GM12878 (cell line): ENCODE measurements at places on chromosomes 6 and 20. TPM values are rescaled to one million over a fixed set of nuclear protein-coding genes. Genes with fewer than 3 reads are reported as not detected.

GRCh38 chr20:64101731-64102621, 5.4 kb downstream of the NPBWR2 start:
- no peak for DNase-seq

DNA sequence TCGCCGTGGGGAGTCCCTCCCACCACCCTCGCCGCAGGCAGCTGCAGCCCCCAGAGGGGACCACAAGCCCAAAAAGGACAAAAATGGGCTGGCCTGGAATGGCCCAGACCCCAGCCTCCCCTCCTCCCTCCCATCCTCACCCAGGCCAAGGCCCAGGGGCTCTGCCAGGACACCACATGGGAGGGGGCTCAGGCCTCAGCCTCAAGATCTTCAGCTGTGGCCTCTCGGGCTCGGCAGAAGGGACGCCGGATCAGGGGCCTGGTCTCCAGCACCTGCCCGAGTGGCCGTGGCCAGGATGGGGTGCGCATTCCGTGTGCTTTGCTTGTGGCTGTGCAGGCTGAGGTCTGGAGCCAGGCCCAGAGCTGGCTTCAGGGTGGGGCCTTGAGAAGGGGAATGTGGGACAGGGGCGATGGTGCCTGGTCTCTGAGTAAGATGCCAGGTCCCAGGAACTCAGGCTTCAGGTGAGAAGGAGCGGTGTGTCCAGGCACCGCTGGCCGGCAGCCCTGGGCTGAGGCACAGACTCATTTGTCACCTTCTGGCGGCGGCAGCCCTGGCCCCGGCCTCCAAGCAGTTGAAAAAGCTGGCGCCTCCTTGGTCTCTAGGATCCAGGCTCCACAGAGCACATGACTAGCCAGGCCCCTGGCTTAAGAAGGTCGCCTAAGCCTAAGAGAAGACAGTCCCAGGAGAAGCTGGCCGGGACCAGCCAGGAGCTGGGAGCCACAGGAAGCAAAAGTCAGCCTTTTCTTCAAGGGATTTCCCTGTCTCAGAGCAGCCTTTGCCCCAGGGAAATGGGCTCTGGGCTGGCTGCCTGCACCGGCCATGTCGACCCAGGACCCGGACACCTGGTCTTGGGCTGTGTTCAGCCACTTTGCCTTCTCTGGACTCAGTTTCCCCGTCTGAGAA, 35.2 kb upstream of the MRGBP start:
- DNase-seq: no peak

DNA sequence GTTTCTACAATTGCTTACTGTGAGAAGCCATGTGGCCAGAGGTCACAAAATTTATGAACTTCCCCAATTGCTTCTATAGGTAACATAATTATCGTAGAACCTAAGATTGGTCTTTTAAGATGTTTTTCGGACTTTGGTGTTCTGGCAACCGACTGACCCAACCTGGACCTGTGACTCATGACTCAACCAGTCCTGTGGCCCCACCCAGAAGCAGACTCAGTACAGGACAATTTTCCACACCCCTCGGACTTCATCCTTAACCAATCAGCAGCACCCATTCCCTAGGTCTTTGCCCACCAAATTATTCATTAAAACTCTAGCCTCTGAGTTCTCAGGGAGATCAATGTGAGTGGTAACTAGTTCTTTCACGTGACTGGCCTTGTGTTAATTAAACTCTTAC, 26.4 kb upstream of the AKAP12 start:
- DNase-seq: no peak

- no peak for DNase-seq
Measured at GRCh38 chr20:50724851-50725723, 6.3 kb upstream of the PARD6B start.

GRCh38 chr6:164195942-164196281, 781.4 kb downstream of the QKI start:
- no peak for DNase-seq

GRCh38 chr6:6971369-6971768, 136.4 kb upstream of the RREB1 start:
- no peak for DNase-seq

DNA sequence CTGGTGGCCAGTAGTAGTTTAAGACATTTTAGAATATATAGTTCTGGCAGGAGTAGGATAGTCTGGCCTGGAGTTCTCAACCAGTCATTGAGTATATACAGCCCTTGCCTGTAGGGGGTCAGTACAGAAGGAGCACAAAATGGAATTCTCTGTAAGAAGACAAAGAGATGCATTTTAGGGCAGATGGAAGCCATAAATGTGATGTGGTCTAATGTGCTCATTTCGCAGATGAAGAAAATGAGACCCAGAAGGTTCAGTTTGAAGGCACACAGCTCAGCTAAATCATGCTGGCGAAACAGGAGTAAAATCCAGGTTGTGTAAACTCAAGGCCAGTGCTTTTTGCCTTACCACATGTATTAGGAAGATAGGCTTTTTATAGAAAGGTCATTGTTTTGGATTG, 29.6 kb downstream of the QKI start:
- no peak for DNase-seq

- DNase-seq: no peak
Measured at GRCh38 chr6:163180874-163181541, 233.5 kb upstream of the QKI start.

DNA sequence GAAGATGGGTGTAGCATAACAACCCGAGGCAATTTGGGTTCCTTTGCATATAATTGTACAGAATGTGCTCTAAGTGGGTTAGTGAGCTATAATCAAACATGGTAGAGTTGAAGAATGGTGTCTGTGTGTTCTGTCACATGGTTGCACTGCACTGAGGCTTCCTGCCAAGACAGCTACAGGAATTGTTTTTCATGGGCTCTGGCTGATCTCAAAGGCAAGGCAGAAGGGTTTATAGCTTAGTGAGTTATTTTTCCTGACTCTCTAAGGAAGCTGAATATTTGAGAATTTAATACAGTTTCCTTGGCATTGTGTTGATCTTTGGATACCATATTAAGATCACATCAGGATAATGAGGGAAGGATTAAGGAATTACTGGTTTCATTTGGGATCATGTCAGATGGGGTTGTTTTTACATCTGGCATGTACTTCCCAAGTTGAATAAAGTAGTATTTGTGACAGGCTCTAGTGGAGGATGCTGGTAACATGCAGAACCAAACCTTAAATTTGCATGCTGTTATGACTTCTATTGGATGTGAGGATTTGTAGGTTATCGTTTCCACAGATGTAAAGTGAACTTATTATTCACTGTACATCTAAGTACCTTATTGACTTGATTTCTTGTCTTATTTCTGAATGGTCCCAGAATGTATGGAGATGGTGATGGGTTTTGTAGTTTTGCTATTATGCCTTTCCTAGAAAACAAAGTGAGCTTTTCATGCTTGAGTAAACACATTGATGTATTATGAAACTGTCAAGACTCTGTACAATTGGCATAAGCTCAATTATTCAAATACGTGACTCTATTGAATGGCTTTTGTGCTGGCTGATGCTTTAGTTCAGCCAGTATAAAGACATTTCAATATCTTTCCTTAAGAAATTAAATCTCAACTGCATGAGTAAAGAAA, 43.3 kb downstream of the LRRC1 start:
- DNase-seq: no peak

DNA sequence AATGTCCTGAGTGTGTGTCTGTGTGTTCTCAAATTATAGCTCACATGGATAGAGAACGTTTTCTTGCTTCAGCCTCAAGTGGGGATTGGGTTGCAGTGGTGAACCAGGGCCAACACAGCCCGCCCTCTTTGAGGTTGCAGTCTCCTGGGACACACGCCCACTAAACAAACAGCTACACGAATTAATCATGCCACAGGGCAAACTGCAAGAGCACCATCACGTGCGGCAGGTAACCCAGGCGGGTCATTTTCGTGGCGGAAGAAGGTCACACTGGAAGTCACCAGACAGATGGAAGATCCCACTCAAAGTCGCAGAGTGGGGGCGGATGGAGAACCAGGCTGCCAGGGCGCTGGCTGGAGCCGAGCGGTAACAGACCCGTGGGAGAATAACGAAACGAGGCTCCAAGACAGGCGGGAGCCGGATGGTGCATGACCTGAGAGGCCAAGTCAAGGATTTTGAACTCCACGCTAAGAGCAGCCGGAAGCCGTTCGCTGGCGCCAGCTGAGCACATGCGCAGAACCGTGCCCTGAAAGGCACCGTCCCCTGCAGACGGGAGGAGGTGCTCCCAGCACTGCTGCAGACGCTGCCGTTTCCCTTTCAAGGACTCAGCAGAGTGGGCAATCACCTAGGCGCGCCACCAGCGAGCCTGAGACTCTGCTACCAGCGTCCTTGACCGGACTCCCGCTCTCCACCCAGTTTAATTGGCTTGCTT, 10.7 kb downstream of the DLL1 start:
- DNase-seq: no peak

DNA sequence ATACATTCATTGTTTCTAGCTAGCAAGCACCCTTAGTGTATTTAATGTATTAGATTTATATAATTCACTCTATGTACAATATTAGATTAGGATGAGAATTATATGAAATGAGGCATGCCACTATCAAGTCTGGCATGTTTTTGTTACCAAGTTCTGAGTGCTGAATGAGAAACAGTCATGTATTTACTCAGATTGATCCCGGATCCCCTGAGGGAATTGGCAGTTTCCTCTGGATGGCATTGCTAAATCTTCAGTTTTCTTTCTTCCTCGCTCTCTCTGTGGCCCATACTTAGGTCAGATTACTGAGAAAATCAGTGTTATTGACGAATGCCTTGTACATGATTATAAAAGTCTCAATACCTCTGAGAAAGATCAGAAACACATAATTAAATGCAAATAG, 66.6 kb downstream of the CDKAL1 start:
- DNase-seq: no peak

DNA sequence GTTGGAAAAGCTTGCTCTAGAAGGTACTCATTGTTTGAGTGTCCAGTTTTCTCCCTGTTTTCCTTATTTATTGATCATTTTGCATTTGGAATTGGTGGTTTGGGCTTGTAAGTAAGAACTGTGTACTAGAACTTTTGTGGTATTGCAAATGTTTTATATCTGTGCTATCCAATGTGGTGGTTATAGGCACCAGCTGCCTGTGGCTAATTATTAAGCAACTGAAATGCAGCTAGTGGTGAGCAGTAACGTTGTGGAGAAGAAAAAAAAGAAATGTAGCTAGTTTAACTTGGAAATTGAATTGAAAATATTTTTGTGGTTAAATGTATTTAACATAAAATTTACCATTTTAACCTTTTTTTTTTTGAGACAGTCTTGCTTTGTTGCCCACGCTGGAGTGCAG, 50.7 kb upstream of the MAPK13 start:
- DNase-seq: no peak

DNA sequence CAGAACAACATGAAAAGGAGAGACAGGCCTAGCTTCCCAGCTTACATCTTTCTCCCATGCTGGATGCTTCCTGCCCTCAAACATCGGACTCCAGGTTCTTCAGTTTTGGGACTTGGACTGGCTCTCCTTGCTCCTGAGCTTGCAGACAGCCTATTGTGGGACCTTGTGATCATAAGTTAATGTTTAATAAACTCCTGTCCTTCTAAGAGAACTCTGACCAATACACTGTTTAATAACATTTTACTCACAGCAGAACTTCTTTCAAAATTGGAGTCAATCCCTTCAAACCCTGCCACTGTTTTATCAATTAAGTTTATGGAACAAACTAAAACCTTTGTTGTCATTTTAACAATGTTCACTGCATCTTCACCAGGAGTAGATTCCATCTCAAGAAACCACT, 111.4 kb downstream of the PREP start:
- DNase-seq: no peak

- no peak for DNase-seq
Measured at GRCh38 chr20:20608641-20609040, 103.8 kb downstream of the RALGAPA2 start.

DNA sequence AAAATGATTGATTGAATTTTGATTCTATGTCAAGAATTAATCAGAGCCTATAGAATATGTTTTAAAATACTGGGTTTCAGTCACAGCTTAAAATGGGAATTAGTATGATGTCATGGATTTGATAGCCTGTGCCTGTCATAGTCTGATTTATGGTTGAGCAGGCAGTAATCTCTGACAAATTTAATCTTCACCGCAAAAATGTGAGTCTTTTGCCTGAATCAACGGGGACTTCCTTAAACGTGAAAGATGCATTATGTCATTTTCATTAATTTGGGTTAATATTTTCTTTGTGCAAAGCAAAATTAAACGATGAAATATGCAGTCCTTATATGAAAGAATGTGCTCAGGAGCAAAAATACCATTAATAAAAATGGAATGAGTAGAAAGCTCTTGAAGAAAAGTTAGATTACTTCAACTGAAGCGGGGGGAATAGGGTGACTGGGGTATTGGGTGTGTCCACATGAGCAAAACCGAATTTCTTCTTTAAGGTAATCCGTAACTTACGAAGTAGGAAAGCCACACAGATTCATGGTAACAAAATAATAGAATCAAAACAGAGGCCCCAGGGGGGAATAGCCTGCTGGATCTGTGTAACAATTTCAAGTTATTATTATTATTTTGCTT, 339.6 kb upstream of the NOX3 start:
- no peak for DNase-seq

- DNase-seq: no peak
Measured at GRCh38 chr20:14342918-14343317, 5.5 kb upstream of the FLRT3 start.

DNA sequence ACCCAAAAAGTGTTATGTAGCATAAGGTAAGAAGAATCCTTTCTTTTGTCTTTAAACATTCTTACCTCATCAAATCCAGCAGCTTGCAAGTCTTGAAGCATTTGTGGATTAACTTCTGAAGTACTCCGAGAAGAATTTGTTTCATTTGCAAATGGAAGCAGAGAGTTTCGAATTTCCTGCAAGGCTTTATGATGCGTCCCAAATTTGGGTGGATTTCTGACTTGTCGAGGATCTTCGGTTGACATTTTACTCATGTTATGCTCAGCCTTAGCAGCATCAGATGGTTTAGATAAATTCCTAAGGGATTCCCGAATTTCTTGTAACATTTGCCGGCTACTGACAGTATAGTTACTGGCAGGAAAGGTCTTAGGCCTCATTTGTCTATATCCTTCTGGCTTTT, 16.2 kb downstream of the LATS1 start:
- no peak for DNase-seq

- no peak for DNase-seq
Measured at GRCh38 chr20:17518339-17519052, 12.7 kb downstream of the BFSP1 start.

GRCh38 chr20:5056801-5057599, 55.7 kb upstream of the SLC23A2 start:
- DNase-seq: peak; percentile 38

- no peak for DNase-seq
Measured at GRCh38 chr6:3433005-3433404, 23.8 kb downstream of the SLC22A23 start.

- DNase-seq: no peak
Measured at GRCh38 chr20:1619861-1620444, at the start of gene SIRPB1. SIRPB1 (minus strand) TSS chr20:1620009; CDS start chr20:1619944, 65 bp downstream.

- no peak for DNase-seq
Measured at GRCh38 chr6:57242505-57242904, 20.4 kb upstream of the RAB23 start.

- DNase-seq: no peak
Measured at GRCh38 chr6:111237852-111238251, 150.5 kb downstream of the SLC16A10 start.

GRCh38 chr6:52333840-52334200, 28.1 kb upstream of the PAQR8 start:
- DNase-seq: no peak

GRCh38 chr6:131400054-131400778, 172.8 kb upstream of the ARG1 start:
- no peak for DNase-seq

Gene SOX18
- 5.6 TPM in 2 replicates for total RNA-seq

Gene SLC17A1
- total RNA-seq: not detected in 2 replicates

Gene KCNQ5
- 4.1 and 5.0 TPM in 2 replicates for total RNA-seq

Gene CDSN
- not detected in 2 replicates for total RNA-seq

Gene BCAS1
- total RNA-seq: 0.56 TPM in 2 replicates

Gene BAG2
- 8.8 and 9.2 TPM in 2 replicates for total RNA-seq

Gene RAB44
- total RNA-seq: 0.05 TPM in 1 of 2 replicates, not detected in the other

Gene METTL24
- total RNA-seq: not detected in 2 replicates

Gene MOG
- total RNA-seq: not detected in 2 replicates
